Calu3 (cell line): ENCODE measurements at places on chromosomes 5 and 9.
A peak's percentile ranks its signal among the peaks of the same experiment; 100 is the strongest.

GRCh38 chr5:74028406-74028805 is 402.4 kb downstream of the ARHGEF28 start:
- DNase-seq = no peak

DNA sequence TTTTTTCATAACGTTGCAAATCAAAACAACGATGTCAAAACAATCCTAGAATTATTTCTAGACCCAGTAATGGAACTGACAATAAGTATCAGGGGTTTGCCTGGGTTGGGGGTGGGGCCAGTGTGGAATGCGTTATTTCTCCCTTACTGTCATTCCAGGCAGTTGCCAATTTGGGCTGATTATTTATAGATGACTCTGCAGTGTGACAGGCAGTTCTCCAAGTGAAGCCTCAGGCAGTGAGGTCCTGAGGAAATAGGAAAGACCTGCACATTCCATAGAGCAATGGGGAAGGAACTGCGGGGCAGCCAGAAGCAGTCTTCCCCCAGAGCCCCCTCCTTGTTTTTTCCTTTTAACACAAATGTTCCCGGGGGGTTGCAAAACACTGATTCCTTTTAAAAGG is 179.0 kb downstream of the YTHDC2 start:
- DNase-seq = no peak

- no peak for DNase-seq
Measured at GRCh38 chr5:143714629-143715028, 97.3 kb upstream of the HMHB1 start.

- no peak for DNase-seq
Measured at GRCh38 chr9:136960212-136960937, 8.3 kb downstream of the LCN12 start.

DNA sequence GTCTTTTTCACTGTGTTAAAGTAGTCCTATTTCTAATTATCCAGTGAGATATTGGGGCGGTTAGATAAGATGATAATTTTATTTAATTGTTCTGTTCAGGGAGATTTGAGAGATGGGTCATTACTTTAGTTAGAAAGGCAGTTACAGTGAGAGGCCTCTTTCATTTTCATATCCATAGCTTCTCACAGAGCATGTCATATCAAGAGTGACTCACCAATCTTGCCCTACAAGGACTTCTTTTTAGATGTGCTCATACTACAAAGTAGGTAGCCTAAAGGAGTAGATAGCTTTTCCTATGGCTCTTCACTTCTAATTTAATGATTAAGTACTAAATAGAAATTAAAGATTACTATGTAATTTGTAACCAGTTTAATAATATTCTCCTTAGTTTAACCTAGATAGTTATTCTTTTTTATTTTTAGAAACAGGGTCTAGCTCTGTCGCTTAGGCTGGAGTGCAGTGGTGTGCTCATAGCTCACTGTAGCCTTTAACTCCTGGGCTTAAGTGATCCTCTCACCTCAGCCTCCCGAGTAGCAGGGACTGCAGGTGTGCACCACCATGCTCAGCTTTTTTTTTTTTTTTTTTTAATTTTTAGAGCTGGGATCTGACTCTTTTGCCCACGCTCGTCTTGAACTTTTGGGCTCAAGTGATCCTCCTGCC is 71.0 kb downstream of the FER start:
- no peak for DNase-seq

GRCh38 chr5:61817472-61818326 is 485.6 kb downstream of the ZSWIM6 start:
- peak; percentile 56 for DNase-seq
